ENCODE measurements at places on chromosomes 11 and 22. TPM values are rescaled to one million over a fixed set of nuclear protein-coding genes. Genes with fewer than 3 reads are reported as not detected.

Gene HBB
- total RNA-seq, result 162 TPM

Gene CFAP68
- 16.1 TPM for total RNA-seq

Gene EHF
- 105 TPM for total RNA-seq

Gene KLHL35
- 2.9 TPM for total RNA-seq

Gene LIF
- total RNA-seq, result 0.51 TPM

Gene HBG2
- 982 TPM for total RNA-seq

Gene APLP2
- total RNA-seq, result 159 TPM

Gene ANO9
- total RNA-seq, result 2.1 TPM

- peak; percentile 69 for DNase-seq
Observed at GRCh38 chr11:93330446-93330984, at the start of gene DEUP1. Gene DEUP1 (plus strand): TSS chr11:93330742. CDS start chr11:93332260, 1,518 bp downstream.

GRCh38 chr11:95327273-95327948 lies 96.4 kb upstream of the SESN3 start:
- DNase-seq, result no peak

DNA sequence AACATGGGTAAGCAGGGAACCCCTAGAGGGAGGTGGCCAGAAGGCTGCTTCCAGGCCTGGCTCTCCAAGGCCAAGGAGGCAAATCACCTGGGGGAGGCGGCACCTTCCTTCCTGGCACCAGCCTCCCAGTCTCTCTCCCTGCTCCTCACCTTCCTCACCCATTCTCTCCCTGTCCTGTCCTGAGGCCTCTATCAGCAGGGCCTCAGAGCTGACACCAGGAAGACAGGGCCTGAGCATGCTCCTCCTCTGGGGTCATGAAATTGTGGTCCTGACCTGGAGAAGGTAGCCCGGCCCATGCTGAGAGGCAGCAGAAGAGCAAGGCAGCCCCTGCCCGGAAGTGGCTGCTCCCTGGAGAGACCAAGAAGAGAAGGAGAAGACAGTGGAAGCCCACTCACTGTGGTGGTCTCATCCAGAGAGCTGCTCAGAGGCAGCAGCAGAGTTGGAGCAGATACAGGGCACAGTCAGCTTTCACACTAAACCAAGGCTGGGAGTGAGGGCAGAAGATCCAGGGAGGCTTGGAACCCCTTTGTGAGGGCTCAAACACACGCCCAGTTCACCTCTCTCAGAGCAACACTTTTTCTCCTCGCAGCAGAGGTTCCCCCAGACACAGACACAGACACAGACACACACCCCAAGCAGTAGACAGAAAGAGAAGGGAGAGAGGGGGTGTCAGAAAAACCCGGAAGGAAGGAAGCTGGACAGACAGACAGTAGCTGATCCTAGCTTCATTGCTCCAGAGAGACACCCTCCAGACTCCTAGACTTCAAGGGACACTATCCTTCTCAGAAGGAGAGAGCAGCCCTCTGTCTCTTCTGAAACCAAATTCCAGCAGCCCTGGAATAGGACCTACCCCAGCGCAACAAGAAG lies 1.8 kb downstream of the BCL9L start:
- no peak for DNase-seq

DNA sequence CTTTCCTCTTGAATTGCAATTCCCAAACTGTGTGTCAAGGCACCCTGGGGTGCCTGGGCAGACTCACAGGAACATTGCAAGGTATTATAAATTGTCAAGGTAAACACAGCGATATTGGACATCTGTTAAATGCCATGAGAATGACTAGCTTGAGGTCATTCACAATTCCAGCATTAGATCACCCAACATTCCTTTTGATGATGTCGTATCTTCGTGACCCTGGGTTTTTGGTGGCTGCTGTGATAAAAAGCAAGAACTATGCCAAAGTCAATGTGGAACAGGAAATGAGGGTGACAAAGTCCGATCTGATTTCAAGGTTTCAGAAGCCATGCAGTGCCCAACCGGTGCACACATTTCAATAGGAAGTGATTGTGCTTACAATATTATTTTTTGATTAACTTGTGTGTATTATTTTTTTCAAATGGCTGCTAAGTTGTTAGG lies 458.4 kb downstream of the MIAT start:
- DNase-seq, result no peak

- DNase-seq, result no peak
Observed at GRCh38 chr11:30228323-30228884, 2.4 kb upstream of the FSHB start.

DNA sequence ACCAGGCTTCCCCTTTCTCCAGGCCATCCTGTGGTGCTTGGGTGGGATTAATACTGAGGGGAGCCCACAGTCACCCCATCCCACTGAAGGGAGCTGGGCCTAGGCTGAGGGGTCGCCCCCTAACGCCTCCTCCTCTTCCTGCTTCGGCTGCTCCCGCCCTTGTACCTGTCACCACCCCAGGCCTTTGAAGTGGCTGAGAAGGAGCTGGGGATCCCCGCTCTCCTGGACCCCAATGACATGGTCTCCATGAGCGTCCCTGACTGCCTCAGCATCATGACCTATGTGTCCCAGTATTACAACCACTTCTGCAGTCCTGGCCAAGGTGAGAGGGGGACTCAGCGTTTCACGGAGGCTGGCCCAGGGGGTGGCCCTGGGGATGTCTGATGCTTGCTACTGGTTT lies 6.1 kb downstream of the MICALL1 start:
- DNase-seq, result no peak

DNA sequence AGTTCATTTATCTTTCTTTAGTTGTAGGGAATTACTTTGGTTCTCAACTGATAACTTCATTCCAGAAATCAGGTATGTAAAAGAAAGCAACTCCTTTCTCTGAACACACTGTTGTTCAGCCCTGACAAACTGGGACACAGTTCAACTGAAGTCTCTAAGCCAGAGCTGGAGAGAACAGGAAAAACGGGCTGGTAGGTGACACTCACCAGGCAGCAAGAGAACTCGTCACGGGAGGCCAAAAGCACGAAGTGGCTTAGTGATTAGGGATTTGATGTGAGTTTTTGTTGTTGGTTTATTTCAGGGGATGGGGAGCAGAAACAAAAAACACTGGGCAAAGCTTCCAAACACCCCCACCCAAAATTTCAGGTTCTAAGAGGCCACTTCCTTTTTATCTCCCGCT lies 54.1 kb downstream of the MYH9 start:
- DNase-seq, result peak; percentile 59

DNA sequence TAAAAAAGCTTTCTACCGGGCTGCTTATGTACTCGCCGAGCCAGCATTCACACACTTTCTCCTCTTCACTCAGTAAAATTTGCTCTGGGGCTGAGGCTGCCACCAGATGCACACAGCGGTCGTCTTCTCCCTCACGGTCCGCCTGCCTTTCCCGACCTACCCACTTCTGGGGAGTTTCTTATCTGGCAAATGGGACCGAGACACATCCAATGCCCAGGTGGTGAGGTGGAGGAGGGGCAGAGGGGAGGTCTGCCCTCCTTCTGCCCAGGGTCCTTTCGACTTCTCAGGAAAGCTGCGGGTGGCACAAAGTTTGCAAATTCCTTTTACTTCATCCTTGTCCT lies 43.9 kb downstream of the GRIK4 start:
- no peak for DNase-seq

DNA sequence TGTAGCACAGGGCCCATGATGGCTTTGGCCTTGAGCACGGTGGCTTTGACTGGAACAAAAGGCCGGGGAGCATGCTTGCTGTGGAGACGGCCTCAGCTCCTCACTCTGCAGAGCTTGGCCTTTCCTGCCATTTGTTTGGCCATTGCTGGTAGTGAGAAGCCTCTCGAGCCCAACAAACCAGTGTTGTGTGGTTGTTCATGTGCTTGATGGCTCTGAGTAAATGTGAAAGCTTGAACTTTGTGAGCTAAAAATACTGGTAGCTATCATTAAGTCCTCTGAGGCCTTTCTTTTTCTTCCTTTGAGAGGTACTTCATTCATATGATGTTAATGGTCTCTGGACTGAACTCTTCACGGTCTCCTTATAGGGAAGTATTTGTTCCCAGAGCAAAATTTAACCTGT lies 39.6 kb downstream of the NAT10 start:
- DNase-seq, result no peak

DNA sequence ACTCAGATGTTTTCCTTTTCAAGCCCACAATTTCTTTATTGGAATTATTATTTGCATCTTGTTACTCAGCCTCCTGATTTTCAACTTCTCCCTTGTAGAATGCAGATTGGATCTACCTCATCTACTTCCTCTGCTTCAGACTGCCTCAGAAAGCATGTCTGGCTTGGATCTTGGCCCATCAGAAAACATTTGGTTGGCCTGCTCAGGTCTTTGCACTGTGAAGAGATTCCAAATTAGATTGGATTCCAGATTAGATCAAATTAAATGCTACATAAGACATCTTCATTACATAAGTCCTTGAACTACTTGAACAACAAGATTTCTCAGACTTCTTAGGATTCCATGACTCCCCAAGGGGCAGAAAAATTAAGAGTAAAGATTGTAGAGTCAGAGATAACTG lies 358.0 kb downstream of the DLG2 start:
- DNase-seq, result no peak

DNA sequence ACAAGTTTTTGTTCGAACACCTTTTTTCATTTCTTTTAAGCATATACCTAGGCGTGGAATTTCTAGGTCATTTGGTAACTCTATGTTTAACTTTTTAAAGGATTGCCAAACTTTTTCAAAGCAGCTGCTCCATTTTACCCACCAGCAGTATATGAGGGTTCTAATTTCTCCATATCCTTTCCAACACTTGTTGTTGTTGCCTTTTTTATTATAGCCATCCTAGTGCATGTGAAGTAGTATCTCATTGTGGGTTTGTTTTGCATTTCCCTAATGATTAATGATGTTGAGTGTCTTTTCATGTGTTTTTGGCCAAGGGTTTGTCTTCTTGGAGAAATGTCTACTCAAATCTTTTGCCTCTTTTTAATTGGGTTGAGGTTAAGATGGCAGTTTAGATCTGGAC lies 24.5 kb downstream of the CSTPP1 start:
- no peak for DNase-seq

GRCh38 chr22:46256358-46256958 lies 6.4 kb upstream of the CDPF1 start:
- DNase-seq, result no peak

DNA sequence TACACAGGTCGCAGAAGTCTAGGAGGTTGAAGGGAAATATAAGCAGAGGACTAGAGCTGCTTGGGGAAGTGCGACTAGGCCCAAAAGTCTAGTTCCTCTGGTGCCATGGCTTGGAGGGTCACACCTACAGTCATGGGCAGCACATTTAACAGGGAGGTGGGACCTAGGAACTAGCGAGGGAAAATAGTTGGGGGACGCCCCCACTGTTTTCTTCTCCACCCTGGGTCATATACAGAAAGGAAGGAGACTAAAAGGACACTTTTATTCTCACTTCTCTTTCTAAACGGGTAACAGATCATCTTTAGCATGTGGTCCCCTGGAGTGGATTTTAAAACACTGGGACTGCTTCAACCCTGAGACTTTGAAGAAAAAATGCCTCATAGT lies 16.6 kb downstream of the APIP start:
- DNase-seq, result no peak

DNA sequence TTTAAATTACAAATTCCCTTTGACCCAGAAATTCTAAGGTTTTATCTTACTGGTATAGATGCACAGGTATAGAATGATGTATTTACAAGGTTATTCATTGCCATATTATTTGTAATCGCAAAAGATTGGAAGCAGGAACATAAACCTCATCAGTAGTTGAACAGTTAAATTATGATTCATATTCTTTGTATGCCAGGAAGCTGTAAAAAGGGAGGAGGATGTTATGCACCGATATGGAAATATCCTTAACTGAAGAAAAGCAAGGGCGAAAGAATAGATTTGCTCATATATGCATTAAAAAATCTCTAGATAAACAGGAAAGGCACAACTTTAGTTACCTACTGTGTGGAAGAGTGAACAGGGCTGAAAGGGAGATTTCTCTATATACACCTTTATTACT lies 36.7 kb downstream of the PPFIA1 start:
- DNase-seq, result no peak
